ENCODE measurements at places on chromosomes 5 and 9.

- peak; percentile 32 for DNase-seq
Measured at GRCh38 chr9:131609099-131609830, 63.9 kb downstream of the PRRT1B start.

GRCh38 chr5:169970911-169971765 is 9.2 kb downstream of the INSYN2B start:
- DNase-seq: peak; percentile 58

GRCh38 chr9:136605988-136606660 is 56.6 kb upstream of the EGFL7 start:
- DNase-seq: no peak

DNA sequence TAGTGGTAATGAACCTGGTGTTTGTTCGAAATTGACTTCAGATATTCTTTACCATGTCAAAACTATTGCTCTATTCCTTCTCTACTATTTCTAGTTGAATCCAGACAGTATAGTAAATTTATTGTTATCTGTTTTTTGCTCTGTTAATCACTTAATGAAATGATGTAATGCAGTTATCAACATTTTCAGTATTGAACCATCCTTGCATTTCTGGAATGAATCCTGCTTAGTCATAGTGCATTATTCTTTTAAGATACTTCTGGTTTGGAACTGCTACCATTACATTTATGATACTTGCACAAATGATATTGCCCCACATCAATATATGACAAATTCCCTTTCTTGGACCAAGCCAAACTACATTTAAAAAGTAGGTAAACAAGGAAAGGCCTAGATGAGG is 554.0 kb upstream of the KLF4 start:
- no peak for DNase-seq

GRCh38 chr5:133196441-133197085 is 144.8 kb downstream of the HSPA4 start:
- no peak for DNase-seq

DNA sequence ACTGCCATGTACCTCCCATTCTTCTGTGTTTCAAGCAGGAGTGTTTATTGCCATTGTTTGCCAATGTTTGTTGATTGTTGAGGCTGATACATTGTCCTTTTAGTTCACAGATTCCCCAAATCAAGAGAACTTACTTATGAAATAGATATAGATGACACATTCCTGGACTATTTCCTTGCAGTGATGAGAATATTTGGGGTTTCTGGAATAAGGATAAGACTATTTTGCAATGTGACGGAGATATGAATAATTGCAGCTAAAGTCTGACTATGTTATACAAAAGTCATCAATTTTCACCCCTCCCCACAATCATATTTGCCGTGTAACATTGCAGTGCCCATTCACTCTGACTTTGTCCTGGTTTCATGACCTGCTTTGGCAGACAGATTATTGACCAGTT is 460.8 kb downstream of the CDH10 start:
- DNase-seq: no peak

DNA sequence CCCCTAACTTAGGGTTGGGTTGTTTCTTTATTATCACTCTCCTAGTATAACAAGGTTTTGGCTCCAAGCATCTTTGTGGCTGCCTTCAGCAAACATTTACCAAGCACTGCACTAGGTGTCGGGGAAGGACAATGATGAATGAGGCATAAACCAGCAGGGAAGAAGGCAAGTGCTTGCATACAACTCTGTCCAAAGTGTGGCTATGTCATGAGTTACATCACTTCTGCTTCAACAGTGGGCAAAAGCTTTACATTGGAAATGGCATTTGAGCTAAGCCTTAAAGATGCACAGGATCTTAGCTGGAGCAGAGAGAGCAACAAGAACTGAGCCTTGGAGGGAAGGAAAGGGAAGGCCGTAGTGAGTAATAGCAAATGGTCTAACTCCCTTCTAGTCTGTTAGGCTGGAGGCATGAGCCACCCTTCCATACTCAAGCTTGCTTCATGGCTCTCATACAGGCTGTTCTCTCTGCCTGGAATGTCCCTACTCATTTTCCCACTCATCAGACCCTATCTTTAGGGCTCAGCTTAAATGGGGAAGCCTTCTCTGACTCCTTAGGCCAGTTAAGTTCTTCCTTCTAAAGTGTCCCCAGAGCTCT is 121.8 kb downstream of the SEMA6A start:
- DNase-seq: no peak

GRCh38 chr5:33690374-33691135 is 201.2 kb downstream of the ADAMTS12 start:
- peak; percentile 90 for DNase-seq

DNA sequence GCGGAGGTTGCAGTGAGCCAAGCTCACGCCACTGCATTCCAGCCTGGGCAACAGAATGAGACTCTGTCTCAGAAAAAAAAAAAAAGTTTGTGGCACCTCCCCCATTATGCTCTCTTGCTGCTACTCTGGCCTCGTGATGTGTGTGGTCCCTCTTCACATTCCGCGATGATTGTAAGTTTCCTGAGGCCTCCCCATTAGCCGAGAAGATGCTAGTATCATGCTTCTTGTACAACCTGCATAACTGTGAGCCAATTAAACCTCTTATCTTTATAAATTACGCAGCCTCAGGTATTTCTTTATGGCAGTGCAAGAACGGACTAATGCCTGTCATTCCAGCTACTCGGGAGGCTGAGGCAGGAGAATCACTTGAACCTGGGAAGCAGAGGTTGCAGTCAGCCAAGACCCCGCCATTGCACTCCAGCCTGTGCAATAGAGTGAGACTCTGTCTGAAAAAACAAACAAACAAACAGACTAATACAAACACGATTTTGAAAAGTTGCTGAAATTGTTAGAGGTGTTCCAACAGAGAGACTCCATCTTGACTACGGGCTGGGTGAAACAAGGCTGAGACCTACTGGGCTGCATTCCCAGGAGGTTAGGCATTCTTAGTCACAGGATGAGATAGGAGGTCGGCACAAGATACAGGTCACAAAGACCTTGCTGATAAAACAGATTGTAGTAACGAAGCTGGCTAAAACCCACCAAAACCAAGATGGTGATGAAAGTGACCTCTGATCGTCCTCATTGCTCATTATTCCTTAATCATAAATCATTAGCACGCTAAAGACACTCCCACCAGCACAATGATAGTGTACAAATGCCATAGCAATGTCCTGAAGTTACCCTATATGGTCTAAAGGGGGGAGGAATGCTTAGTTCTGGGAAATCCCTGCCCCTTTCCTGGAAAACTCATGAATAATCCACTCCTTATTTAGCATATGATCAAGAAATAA is 8.3 kb upstream of the AFF4 start:
- DNase-seq: no peak

GRCh38 chr5:156052656-156053055 is 274.3 kb upstream of the SGCD start:
- DNase-seq: no peak

GRCh38 chr9:99663856-99664255 is 157.8 kb upstream of the NR4A3 start:
- no peak for DNase-seq

DNA sequence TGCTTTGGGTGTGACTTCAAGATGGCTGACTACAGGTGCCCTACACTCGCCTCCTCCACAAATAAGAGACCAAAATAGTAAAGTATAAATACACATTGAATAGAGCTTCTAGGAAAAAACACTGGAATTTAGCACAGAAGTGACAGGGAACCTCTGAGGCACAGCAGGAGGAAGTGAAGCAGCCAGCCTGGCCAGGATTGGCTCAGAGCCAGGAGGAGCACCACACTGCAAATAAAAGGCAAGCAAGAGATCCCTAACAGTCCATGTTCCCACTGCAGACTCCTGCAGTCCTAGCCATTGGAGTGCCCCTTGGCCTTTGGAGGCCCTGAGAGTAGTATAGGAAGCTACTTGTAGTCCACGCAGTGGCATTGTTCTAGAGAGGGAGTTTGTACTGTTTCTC is 186.7 kb upstream of the TLX3 start:
- DNase-seq: peak; percentile 17

DNA sequence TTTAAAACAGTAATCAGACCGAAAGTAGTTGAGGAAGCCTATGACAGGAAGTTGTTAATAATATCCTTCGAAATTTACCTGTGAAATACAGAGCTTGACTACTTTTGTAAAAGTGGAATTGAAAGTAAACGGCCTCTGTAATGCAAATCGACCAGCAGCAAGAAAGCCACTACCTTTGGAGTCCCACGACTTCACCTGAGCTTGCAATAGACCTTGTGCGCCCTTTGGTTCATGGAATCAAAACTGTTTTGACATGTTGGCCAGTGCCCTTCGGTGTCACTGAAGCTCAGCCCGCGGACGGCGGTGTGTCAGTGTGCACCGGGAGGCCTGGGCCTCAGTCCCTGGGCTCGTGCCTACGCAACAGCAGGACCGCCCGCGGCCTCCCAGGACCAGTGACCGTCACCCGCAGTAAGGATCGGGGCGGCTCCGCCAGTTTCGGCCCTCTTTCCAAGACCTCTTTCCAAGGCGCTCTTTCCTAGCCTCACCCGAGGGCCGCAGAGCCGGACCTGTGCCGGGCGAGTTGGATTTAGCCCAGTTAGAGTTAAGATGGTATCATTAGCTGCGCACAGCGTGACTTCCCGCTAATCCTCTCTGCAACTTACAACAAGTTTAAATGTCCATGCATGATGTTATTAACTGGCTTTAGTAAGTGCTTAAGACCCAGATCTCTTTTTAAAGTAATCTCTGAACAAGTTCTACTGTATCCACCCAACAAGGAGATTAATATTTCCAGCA is 223.3 kb downstream of the MEF2C start:
- DNase-seq: no peak

DNA sequence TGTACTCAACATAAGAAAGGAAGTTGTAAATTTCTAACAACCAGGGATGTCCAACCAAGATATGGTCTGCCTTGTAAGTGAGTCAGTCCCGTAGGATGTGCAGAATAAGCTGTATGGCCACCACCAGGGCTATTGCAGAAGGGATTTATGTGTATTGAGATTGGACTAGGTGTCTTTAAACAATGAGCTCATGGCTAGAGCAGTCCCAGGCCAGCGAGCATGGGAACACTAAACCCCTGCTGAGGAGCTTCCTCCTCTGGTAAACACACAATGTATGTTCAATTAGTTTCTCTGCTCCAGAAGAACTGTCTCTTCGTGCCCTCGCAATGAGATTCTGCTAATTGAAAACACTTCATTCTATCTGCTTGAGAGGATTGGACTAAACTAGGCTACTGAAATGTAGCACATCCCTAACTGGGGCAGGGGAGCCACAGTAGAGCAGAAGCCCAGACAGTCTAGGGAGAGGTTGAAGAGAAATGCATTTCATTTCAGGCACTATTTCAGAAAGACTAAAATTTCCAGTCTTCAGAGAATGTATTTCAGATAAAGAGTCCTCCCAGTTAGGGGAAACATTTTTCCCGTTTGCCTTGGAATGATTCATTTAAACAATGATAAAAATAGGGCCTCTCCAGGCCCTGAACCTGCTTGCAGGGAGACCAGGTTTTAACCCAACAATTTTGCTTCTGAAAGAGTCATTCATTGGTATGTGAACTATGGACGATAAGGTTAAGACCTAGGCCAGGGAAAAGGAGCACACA is 154.7 kb downstream of the FAM114A2 start:
- peak; percentile 51 for DNase-seq

DNA sequence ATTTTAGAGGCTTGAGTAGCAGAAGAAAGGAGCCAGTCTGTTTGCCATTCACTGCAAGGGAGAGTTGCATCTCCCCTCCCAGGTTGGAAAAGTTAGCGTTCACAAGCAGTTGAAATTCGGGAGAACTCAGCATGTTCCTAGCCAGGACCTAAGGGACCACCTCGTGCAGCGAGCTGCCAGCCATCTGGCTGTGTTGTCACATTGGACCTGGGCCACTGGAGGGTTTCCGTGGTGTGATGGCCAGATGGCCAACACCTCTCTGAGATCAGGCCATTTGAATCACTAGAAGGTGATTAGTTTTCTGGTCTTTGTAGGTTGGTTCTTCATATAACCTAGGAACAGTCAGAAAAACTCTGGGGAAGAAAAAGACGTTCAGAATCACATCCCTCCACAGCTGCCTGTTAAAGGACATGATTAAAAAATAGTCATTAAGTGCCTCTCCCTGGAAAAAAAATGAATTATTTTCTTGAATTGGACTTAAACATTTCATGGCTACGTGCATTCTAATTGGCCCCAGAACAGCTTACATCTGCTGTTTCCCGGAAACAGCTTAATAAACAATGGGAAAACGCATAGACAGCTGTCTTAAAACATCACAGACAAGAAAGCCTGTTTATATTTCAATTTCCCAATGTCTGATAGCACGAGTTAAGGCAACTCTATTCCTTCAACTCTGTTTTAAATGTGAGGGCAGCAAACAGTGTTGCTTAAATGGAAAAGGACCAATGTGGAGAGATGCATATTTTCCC is 303.9 kb downstream of the TENT4A start:
- DNase-seq: no peak

- DNase-seq: peak; percentile 53
Measured at GRCh38 chr5:37839407-37840052, at the start of gene GDNF. Gene GDNF (minus strand): TSS chr5:37840041. CDS start chr5:37834796, 5,245 bp downstream.

GRCh38 chr9:93268551-93269314 is 84.8 kb downstream of the WNK2 start:
- no peak for DNase-seq

GRCh38 chr5:97998941-97999340 is 774.5 kb upstream of the RGMB start:
- DNase-seq: no peak

- no peak for DNase-seq
Measured at GRCh38 chr5:173069671-173070070, 13.5 kb downstream of the CREBRF start.

DNA sequence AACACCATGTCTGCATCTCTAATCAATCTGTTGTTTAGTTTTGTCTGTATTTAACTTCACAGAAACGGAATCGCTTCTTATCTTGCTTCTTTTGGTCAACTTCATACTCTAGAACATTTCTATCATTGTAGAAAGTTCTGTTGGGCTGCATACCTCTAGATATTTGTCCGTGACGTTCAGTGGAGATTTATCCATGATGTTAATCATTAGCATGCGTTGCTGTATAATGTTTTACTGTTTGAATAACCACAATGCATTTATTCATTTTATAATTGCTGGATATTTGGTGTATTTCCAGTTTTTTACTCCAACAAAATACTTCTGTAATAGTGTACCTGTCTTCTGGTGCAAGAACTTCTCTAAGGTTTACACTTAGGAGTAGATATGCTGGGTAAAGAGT is 96.2 kb upstream of the GDNF start:
- DNase-seq: no peak

- DNase-seq: no peak
Measured at GRCh38 chr9:107949061-107949460, 459.5 kb upstream of the KLF4 start.

- no peak for DNase-seq
Measured at GRCh38 chr5:140083120-140083519, 30.8 kb upstream of the PURA start.

GRCh38 chr5:32543291-32543690 is 42.1 kb upstream of the SUB1 start:
- peak; percentile 37 for DNase-seq

GRCh38 chr5:60271517-60271916 is 378.0 kb upstream of the PDE4D start:
- no peak for DNase-seq

- DNase-seq: no peak
Measured at GRCh38 chr9:70127540-70128416, 84.1 kb downstream of the MAMDC2 start.

DNA sequence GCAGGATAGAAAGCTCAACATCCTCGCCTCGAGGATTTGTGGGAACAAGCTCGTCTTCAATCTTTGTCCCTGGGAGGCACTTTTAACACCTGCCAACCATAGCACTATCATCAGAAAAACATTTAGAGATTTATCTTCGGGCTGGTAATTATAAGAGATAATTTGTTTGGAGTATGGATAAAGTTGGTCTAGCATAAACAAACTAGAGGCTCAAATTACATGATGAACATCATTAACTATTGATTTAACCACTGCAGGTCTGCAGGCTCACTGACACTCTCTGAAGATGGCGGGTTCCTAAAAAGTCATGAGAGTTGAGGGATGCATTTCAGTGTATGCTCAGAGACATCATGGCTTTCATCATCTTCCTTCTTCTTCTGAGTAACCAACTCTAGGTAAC is 25.8 kb upstream of the PCA3 start:
- DNase-seq: no peak
